DMS79 (cell line): ENCODE measurements at places on chromosomes 3 and 15.

GRCh38 chr3:170725285-170725731, 139.4 kb upstream of the SLC7A14 start:
- no peak for DNase-seq

- DNase-seq: no peak
Measured at GRCh38 chr3:187336322-187336721, 31.9 kb upstream of the RTP4 start.

- no peak for DNase-seq
Measured at GRCh38 chr3:2897821-2898220, 212.4 kb downstream of the IL5RA start.

DNA sequence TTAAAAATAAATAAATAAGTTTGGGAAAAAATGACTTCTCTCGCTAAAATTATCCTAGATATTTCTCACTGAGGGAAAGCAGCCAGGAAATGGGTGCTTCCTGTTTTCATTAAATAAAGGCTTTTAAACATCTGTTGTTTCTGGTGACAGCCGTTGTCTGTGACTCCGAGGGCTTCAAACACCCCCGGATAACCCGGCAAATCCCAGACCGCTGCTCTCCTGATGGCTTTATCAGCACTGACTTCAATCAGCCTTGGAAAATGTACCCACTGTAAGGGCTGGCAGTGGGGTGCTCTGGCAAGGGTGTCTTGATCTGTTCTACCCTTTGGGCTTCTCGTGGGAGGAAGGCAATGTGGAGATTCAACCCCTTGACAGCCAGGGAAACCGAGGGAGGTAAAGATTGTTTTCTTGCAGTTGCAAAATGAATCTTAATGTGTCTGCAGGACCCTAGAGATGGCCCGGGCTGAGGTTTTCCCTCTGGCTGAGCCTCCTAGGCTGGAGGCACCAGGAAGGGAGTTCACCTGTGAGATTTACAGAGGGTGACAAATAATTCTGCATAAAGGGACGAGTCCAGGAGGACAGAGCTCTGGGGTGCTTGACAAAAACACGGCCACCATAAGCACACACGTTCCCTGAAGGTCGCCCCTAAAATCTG, 33.6 kb upstream of the SEC13 start:
- no peak for DNase-seq

DNA sequence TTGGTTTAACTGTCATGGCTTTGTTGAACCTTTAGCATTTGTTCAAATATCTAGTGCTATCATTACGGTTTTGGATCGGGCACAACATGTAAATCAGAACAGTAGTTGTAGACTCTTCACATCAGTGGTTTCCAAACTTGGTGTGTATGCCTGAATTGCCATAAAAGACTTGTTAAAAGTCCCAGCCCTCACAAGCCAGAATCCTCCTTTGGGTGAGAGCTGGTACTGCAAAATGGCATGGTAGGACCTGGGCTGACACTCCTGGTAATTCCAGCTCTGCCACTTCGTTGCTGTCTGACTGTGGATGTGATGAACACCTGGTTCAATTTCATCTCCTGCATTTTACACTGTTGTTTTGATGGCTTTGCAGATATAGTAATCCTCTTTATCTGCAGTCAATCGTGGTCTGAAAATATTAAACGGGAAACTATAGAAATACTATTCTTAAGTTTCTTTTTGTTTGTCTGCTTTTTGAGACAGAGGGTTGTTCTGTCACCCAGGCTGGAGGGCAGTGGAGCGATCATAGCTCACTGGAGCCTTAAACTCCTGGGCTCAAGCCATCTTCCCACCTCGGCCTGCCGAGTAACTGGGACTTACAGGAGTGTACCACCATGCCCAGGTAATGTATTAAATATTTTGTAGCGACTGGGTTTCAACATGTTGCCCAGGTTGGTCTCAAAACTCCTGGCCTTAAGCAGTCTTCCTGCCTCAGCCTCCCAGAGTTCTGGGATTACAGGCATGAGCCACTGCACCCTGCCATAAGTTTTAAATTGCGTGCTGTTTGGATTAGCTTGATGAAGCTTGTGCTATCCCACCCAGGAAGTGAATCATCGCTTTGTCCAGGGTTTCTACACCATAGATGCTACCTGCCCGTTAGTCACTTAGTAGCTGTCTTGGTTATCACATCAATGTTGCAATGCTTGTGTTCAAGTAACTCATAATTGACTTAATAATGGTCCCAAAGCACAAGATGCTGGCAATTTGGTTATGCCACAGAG, 61.6 kb downstream of the RAB7A start:
- no peak for DNase-seq

- DNase-seq: no peak
Measured at GRCh38 chr3:121998611-121999473, 23.2 kb downstream of the ILDR1 start.

DNA sequence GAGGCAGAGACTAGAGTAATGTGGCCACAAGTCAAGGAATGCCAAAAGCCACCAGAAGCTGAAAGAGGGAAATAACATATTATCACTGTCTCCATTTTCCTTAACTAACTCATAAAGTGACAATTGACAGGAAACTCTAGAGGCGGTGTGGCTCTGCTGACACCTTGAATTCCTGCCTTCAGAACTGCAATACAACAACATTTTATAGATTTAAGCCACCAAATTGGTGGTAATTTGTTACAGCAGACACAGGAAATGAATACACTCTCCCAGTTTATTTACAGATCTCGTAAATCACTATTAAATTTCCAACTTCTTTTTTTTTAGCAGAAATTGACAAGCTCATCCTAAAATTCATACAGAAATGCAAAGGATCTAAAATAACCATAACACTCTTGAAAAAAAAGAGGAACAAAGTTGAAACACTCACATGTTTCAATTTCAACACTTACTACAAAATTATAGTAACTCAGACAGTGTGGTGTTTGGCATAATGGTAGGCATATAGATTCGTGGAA, 449.9 kb downstream of the OTOL1 start:
- DNase-seq: no peak

DNA sequence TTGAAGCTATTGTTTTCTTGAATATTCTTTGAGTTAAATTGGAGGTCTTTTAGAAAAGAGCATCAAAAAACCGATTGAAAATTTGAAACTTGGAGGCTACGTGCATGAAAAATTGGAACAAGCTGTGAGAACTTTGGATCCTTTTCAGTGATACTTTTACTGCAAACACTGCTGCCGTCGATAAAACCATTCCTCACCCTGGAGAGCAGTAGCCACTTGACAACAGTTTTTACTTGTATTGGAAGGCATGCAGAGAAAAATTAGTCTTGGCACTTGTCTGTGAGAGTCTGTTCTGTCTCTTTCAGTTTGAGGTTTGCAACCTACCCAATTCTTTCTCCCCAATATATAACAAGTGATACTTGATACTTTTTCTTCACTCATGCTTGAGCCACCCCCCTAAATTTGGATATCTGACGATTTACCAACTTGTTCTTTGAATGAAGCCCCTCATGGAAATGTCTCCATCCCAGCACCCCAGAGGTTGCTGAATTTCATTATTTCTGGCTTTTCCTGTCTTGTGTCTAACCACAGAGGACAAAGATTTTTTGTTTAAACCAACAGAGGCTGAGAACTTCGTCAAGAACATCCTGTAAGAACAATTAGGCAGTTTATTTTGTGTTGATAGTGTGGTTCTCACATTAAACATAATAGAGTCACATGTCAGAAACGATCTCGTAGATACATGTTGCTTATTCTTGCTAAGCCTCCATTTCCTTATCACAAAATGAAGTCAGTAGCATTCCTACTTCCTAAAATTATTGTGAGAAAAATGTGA, 307.3 kb upstream of the PLSCR5 start:
- DNase-seq: no peak

DNA sequence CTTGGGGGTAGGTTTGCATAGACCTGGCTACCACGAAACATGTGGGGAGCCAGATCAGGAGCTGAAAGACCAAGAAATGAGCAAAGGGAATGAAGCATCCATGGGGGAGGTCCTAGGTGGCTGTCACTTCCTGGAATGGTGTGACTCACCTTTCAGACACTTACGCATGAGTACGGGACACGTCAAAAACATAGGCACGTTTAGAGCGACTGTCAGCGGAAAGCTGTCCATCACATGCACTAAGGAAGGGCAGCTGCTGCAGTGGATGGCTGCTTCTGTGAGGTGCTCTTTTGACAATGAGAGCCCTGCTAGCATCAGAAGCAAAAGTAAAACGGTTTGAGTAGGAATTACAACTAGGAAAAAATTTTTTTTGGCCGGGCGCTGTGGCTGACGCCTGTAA, 244.6 kb upstream of the CCDC54 start:
- no peak for DNase-seq

GRCh38 chr3:169241991-169242707, 421.4 kb downstream of the MECOM start:
- no peak for DNase-seq

DNA sequence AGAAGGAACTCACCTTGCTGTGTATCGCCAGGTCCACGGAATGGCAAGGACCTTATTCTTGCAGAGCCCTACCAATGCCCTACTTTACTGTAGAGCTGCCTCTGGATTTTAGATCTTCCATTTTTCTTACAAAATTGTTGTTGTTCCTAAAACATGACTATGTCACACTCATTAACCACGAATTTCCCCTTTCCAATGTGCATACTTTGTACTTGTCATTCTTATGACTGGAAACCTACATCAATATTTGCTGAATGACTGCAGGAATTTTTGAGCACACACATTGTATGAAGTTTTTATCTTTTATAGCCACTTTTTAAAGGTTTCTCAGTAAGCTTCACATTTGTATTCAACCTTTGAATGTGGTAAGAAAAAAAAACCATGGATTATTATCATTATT, 35.9 kb upstream of the CMSS1 start:
- DNase-seq: no peak

DNA sequence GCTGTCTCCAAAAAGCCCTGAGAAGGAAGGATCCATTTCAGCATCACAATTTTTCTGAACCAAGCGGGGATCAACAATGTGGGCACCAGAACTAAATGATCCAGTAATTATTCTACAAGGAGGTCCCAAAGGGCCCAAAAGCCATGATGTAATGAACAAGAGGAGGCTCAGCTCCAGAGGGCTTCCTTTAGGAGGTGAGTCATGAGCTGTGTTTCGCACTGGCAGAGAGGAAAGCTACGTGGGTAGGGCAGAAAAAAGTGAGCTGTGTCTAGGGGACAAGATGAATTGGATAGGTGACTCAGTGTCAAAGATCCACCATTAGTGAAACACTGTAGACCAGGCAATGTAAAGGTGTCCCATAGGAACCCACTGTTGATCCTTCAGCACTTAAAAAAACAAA, 113.4 kb downstream of the RORA start:
- DNase-seq: no peak

DNA sequence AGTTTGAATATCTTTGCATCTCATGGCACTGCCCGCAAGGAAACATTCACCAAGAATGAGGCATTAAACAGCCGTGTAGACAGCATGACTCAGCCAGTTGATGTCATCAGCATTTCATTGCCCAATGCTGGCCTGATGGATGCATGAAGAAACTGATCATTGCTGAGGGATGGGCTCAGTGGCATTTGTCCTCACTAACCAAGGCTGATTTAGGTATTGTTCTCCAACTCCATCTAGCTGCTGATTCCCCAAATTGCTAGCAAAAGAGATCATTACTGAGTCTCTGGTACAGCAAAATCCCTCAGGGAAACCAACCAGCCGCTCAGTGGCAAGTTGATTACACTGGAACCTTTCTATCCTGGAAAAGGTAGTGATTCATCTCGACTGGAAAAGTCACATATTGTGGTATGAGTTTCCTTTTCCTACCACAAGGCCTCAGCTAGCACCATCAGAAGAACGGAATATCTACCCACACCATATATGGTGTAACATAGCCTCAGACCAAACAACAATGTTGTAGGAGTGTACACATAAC, 186.5 kb upstream of the GAP43 start:
- no peak for DNase-seq

GRCh38 chr3:72446218-72447058, 401.8 kb downstream of the SHQ1 start:
- no peak for DNase-seq

DNA sequence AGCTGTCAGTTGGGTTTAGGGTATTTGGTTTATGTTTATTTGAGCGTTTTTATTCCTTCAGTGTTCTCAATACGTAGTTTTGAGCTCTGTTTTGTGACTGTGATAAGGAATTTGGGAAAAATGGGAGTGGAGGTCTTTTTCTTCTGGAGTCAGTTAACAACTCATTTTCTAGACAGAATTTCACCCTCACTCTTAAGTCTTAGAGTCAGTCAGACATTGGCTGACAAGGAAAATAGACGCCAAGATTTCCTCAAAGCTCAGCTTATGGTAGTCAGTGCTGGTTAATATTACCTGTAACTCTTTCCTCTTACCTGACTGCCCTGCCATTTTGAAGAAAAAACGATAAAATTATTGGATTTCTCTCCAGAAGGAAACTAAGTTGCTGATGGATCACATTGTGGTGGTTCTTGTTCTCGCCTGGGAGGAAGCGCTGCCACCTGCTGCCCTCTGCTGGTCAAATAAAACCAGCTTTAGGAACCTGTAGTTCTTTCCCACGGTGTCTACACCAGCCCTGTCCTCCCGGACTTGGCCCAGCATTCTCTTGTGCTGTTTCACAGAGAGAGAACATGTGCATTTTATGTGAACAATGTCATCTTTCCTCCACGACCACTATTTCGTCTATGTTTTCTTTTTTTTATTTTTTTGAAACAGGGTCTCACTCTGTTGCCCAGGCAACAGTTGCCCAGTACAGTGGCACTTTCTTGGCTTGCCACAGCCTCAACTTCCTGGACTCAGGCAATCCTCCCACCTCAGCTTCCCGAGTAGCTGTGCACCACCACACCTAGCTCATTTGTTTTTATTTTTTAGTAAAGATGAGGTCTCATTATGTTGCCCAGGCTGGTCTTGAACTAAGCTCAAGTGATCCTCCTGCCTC, 41.4 kb upstream of the UMPS start:
- DNase-seq: peak; percentile 19

GRCh38 chr15:79635897-79636561, 203.9 kb downstream of the MINAR1 start:
- no peak for DNase-seq

DNA sequence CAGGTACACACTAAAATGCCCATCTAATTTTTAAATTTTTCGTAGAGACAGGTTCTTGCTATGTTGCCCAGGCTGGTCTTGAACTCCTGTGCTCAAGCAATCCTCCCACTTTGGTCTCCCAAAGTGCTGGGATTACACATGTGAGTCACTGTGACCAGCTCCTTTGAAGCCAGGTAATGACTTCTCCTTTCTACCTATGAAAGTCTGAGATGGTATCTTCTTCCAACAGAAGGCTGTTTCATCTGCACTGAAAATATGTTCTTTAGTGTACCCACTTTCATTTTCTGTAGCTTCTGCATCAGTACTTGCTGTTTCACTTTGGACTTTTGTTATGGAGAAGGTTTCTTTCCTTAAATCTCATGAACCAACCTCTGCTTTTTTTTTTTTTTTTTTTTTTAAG, 8.8 kb downstream of the OIP5 start:
- no peak for DNase-seq

DNA sequence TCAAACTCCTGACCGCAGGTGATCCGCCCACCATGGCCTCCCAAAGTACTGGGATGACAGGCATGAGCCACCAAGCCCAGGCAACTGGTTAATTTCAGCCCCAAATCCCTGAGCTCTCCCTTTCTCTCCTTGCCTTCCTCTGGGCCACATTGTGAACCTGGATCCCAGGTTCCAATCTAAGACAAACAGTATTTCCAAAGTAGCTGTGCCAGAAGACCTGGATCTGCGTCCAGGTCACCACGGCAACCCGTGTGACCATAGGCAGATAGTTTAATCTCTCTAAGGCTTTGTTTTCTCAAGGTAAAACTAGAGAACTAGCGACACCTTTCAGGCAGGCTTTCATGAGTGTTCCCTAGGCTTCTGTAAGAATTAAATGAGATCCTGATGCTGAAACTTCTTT, 5.9 kb upstream of the RBPMS2 start:
- DNase-seq: no peak
